ENCODE measurements at places on chromosomes 6 and 20. TPM values are rescaled to one million over a fixed set of nuclear protein-coding genes. Genes with fewer than 3 reads are reported as not detected.

Gene BPIFA1
- polyA plus RNA-seq = not detected

Gene PLA2G7
- not detected for polyA plus RNA-seq

Gene ULBP2
- 4.5 TPM for polyA plus RNA-seq

Gene COL21A1
- polyA plus RNA-seq = 1.4 TPM

Gene SIRPA
- 21.6 TPM for polyA plus RNA-seq

Gene MED20
- polyA plus RNA-seq = 18.4 TPM

Gene CCR6
- polyA plus RNA-seq = not detected

Gene TMEM244
- polyA plus RNA-seq = not detected

Gene RAET1E
- polyA plus RNA-seq = 3.3 TPM

Gene MAPK13
- 0.63 TPM for polyA plus RNA-seq

Gene MCHR2
- polyA plus RNA-seq = not detected

Gene PERP
- polyA plus RNA-seq = 53.2 TPM

Gene ZSCAN16
- polyA plus RNA-seq = 6.1 TPM

Gene LY86
- polyA plus RNA-seq = not detected

Gene WFDC12
- not detected for polyA plus RNA-seq

Gene MOCS1
- 2.2 TPM for polyA plus RNA-seq

Gene PPP1R14C
- 0.46 TPM for polyA plus RNA-seq
